ENCODE measurements at places on chromosomes 5 and 9.

GRCh38 chr9:34961574-34962490 lies 3.7 kb downstream of the PHF24 start:
- no peak for DNase-seq

- no peak for DNase-seq
These were observed 1639.6 kb upstream of the ACO1 start for GRCh38 chr9:30744871-30745270.

DNA sequence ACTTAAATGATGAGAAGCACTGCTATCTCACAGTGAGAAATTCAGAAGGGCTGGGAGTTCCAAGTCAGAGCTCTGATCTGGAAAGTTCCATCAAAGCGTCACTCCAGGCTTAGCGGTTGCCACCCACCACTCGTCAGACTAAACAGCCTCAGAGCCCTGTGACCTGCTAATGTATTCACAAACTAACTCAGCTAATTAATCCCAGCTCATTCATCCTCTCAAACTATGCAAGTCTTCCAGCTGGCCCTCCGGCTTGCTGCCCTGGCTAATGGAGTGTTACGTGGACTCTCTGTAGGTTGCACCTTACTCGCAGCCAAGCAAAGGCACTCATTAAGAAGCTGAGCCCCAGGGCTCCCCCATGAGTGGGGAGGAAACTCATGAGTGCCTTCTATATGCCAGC lies 82.2 kb upstream of the GABRP start:
- DNase-seq, result no peak

GRCh38 chr5:141560151-141560550 lies 58.6 kb downstream of the DIAPH1 start:
- peak; percentile 5 for DNase-seq

GRCh38 chr5:150734579-150735384 lies 24.0 kb downstream of the DCTN4 start:
- no peak for DNase-seq

- DNase-seq, result no peak
These were observed 256.8 kb upstream of the RPS23 start for GRCh38 chr5:82534986-82535385.

DNA sequence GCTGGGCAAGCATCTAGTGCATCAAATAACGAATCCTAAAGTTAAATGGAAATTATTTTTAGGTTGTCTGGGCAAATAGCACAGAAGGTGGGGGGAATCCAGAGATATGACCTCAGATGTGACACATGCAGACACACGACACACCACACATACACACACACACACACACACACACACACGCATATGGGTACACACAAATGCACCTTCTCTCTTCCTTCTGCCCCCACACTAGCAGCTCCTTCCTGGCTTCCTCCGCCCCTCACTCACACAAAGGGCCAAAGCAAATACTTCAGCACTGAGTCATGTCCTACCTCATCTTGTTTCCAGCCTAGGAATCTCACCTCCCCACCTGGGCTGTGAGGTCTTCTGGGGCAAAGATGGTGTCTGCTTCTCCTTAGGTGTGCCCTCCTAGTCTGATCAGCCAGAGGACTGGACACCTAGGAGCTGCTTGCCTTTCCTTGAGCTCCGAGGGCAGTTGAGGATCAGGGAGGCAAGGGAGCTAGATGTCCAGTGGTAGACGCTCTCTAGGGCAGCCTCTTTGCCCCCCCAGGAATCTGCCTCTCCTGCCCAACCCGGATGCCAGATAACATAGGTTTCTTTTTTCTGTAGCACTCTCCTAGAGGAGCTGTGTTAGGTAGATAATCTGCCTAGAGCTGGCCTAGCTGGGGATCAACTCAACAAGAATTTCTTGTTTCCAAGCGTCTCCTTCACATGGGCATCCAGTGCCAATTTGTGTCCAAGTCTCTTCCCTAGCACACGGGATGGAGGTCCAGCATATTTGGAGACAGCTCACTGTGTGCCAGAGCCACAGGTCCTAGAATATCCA lies 14.3 kb upstream of the JADE2 start:
- no peak for DNase-seq

DNA sequence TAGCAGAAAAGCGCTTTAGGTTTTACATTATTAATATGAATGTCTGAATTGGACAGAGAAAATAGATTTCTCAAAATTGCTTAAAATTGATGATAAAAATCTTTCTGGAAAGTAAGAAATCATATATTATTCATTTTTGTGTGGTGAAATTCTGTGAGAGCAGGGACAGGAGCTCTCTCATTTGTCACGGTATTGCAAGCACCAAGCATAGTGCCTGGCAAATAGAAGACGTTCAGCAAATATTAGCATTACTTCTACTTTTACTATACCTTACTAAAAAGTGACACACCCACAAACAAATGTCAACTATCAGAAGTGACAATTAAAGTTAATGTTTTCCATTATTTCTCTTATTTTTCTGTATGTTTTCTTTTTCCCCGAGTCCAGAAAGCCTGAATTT lies 69.1 kb downstream of the XRCC4 start:
- DNase-seq, result no peak

GRCh38 chr5:62614355-62614754 lies 35.7 kb downstream of the LRRC70 start:
- no peak for DNase-seq

GRCh38 chr5:168409591-168410458 lies 76.4 kb upstream of the RARS1 start:
- no peak for DNase-seq

DNA sequence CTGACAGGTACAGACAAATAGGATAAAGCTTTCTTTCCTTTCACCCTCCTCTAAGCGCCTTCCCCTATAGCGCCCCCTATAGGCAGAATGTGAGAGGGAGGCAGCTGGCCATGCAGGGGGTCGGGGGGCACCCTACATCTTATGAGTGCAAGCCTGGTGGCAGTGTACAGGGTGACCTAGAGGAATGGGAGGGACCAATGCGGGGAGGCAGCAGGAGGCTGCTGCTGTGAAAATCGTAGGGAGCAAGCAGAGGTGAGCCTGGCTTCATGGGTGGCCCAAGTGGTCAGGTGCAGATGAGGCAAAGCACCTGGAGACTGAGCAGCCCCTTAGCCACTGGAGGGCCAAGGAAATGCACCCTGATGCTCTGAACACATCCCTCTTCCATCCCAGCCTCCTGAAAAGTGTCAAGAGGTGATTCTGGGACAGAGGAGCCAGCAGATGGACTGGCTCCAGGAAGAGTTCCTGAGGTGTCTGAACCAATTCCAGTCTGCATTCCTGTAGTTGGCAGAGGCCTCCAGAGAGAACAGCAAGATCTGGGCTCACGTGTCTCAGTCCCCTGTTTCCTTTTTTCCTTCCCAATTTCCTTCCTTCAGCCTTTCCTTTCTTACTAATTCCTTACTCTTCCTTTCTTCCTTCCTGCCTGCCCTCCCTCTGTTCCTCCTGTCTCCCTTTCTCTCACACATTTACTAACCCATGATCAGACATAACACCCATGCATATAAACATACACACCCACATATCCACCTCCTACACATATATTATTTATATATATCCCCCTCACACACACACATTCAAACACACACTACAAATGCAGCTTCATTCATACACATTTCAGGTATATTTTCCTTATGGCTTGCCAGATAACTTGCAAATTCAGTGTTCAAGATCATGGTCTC lies 32.8 kb upstream of the GALNT10 start:
- DNase-seq, result no peak

- DNase-seq, result no peak
These were observed 62.3 kb downstream of the THBS4 start for GRCh38 chr5:80097451-80097850.

DNA sequence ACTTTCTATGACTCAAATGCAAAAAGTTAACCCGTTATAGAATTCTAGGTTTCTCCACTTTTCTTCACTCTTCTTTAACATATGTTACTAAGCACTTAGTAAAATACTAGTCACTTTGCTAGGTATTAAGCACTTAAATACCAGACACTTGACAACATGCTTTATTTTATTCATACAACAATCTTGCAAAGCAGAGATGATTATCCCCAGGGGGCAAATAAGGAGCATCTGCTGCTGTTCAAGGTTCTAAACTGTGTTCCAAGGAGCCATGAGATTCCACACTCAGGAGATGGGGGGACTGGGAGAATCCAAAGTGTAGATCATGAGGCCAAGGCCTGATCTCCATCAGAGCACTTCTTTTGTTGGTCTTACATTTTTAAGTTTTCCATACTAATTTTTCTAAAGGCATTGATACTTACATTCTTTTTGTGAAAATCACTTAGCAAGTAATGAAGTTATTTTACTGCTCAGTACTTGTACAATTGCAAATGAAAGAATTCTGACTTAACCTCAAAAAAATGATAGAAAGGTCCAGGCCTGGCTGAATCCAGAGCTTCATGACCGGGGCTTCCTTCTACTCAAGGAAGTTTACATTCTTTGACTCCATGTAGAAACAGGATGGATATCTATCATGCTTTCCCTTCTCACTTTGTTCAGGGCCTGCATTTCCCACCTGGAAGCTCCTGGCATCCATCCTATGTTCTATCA lies 504.4 kb upstream of the WWC1 start:
- DNase-seq, result no peak

- no peak for DNase-seq
These were observed 28.7 kb downstream of the CAMSAP1 start for GRCh38 chr9:135878528-135879236.

DNA sequence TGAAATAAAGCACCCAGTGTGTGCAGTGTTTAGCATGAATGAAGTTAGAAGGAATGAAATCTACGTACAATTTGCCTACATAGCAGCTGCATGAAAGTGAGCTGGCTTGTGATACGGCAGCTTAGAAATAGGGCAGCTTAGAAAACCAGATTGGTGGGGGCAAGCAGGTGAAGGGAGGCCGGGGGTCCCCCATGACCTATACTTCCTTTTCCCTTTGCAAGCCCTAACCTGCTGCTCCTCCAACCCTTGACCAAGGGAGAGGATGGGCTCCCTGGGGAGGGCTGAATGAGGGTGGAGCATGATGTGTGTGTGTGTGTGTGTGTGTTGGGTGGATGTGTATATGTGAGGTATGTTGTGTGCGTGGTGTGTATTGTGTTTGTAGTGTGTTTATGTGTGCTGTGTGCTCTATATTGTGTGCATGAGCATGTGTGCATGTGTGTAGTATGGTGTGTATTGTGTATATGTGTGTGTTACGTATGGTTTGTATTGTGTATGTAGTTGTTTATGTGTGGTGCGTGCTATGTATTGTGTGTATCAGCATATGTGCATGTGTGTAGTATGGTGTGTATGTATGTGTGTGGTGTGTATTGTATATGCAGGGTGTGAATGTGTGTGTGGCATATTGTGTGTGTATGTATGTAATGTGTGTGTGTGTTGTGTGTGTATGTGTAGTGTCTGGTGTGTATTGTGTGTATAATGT lies 72.1 kb downstream of the TENT4A start:
- no peak for DNase-seq

DNA sequence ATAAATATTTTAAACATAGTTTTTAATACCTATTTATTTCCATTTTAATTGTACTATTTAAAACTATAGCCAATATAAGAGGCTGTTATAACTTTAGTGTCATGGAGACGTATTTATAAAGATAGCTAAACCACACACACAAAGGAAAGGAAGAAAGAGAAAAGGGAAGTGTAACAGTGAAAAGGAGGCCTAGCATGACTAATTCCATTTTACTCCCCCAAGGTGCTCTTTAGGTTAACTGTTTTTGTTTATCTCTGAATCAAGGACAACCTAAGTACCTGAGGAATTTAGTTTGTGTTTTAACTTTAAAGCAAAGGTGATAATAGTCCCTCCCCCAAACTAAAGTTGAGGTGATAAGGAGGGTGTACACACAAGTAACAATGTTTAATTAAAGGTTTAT lies 1188.9 kb upstream of the C9orf72 start:
- no peak for DNase-seq

DNA sequence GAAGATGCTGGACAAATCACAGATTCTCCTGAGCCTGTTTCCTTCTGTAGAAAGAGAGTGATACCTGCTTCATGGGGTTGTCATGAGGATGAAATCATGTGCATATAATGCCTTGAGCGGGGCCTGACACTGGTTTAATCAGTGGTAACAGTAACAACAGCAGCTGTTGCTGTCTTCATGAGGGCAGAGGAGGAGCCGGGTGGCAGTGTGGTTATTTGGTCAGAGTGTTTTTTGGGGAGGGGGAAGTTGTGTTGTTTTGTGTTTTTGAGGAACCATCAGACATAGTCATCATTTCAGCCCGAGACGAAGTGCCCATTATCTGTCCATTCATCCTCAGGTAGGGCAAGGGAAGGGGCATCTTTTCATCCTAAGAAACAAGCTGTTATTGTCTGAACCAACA lies 44.0 kb downstream of the NEURL1B start:
- no peak for DNase-seq

DNA sequence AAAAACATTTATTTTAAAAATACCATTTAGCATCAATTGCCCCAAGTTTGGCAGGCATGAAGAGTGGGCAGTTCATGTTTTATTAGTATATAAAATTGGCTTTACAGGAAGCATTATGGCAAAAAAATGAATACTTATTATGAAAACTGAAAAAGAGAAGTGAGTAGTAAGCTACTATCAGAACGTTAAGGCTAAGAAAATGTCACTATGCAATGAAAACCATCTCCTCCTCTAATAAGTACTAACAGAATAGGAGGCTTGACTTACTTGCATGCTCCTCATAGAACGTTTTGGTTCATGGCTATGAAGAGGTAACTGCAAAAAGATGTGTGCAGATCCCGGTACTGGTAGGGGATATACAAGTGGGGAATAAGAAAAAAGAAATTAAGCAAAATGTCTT lies 23.6 kb downstream of the TICAM2 start:
- no peak for DNase-seq

- DNase-seq, result no peak
These were observed 45.0 kb downstream of the ROPN1L start for GRCh38 chr5:10486511-10487344.

GRCh38 chr9:120236596-120236995 lies 343.4 kb downstream of the CDK5RAP2 start:
- DNase-seq, result no peak

DNA sequence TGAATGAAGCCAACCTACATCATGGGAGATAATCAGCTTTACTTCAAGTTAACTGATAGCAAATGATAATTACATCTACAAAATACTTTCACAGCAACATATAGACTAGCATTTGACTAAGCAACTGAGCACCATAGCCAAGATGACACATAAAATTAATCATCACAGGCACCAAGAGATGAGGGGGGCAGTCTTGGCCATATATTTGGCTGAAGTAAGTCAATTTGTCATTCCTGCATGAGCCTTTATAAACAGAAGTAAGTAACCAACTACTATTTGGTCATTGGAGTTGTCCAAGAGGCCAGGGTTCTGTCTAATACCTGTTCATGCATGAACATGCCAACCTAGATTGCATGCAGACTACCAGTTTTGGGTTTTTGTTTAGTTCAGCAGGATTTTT lies 53.6 kb downstream of the PDCD1LG2 start:
- no peak for DNase-seq

DNA sequence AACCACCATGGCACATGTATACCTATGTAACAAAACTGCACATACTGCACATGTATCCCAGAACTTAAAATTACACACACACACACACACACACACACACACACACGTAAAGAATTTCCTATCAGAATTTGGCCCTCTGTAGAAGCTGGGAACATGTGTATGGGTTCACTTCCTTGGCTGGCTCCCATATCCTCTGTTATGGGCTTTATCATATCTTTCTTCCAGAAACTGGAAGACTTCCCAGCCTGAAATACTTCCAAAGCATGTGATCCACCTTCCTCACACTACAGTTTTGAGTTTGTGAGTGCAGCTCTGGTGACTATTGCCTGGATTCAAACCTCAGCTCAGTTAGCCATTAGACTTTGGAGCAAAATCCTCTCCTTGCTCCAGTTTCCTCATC lies 78.6 kb upstream of the GDNF start:
- DNase-seq, result no peak

Measured in SHP77 (cell line).